Activated CD4-positive, alpha-beta T cell treated with anti-CD3 and anti-CD28 coated beads, Interleukin-2, amount 50 U/mL, for 48 hours (primary cell): ENCODE measurements at places on chromosomes 4 and X.
A peak's percentile ranks its signal among the peaks of the same experiment; 100 is the strongest.

DNA sequence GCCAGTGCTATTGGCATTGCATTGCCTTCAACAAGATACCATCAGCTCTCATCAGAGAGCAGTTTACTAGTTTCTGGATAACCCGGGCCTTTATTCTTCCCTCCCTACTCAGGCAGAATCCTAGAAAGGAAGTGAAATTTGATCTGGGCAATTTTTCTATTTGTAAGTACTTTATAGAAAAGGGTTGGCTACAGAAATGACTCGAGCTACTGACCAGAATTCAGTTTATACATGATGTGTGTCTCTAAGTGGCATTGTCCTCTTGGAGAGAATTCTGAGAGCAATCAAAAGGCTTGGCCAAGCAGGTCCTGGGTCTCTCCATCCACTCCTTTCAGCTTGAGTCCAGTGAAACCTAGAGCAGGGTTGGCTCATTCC, 192.7 kb upstream of the LEF1 start:
- DNase-seq, result no peak

DNA sequence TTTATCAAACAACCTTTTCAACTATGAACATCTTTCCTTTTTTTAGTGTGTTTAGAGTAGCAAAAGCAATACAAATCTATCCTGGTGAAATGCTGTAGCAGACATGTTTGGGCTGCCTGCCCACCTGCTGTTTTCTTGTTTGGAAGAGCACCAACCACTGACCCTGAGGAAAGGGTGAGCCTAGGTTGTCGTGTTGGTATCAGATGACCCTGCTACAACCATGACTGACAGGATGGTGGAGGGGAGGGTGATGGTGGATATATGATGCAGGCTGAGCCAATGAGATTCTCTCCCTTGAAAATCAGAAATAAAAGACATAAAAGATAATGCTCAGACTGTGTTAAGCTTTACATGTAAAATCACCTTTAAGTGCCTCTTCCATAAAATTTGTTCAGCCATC, 201.2 kb downstream of the NPNT start:
- DNase-seq, result no peak

- no peak for DNase-seq
These were observed 351.9 kb upstream of the FAT1 start for GRCh38 chr4:187075514-187075913.

- DNase-seq, result no peak
These were observed 321.6 kb upstream of the PCDH10 start for GRCh38 chr4:132827522-132827921.

- no peak for DNase-seq
These were observed 8.2 kb downstream of the RTL3 start for GRCh38 chrX:78650906-78651437.

DNA sequence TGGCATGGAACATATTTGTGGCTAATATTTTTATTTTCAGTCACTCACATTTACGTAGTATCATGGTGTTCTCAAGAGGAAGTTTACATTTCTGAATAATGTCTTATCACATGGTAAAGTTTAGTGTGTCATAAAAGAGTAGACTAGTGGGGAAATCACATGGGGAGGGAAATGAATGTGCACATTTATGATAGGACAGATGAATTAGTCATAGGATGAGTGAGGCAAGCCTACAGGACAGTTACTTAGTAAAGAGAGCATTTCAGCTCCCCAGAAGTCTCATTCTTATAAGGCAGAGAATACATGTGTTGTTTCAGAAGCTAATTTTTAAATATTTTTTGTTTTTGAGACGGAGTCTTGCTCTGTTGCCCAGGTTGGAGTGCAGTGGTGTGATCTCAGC, 6.2 kb downstream of the GK start:
- no peak for DNase-seq

DNA sequence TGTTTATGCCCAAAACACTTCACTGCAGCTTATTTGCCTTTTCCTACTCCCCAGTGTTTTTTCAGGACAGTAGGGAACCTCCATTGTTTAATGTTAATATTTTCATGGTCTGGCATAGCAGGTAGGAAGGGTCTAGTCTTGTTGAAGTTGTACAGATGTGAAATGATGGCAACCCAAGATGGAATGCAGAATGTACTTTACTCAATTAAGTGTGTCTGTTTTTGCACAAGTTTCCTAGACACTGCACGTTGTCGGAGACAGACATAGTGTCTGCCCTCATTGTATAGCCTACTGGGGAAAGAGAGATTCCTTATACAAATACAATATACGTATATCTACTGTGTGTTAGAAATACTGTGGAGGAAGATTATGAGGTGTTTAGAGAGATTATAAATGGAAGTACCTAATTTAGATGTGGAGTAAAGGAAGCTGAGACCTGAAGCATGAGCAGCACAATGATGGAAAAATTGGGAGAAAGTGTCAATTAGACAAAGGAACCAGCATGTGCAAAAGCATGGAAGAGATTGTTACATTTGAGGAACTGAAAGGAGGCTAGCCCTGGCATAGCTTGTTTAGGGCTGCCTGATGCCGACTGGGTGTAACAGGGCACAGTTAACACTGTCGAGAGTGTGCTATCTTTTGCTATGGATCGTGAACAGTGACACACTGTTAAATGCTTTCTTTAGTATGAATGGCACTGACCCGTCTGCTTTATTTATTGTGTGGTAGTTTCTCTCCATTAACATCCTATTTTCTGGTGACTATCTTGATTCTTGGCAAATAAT, 18.4 kb downstream of the CPEB2 start:
- DNase-seq, result no peak

DNA sequence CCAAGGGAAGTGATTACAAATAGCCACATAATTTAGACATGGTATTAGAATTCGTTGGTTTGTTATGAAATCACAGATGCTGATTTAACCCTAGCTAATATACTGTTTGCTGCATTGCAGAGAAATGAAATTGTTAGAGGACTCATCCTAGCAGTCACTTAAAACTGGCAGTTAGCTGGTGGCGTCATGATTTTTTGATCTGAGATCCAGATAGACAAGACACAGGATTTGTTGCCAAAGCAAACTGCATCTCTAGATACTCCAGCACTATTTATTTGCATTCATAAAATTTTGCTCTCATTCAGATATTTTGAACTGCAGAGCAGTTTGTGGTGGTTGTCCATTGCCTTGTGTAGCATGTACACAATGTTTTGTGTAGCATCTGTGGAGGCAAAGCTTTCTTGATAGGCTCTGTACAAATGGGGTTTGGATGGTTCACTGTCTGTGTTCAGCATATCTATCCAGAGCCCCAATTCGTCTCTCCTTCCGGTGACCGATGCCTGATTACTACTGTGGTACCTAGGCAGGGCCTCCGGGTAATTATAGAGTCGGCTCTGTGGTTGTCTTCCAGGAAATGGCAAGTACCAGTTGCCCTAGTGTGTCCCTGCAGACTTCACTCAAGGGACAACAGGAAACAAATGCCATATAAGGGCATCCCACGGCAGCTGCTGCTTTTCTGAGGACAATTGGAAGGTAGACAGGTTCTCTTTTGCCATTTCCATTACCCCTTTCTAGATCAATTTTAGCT, 30.1 kb upstream of the SPARCL1 start:
- DNase-seq, result peak; percentile 25

DNA sequence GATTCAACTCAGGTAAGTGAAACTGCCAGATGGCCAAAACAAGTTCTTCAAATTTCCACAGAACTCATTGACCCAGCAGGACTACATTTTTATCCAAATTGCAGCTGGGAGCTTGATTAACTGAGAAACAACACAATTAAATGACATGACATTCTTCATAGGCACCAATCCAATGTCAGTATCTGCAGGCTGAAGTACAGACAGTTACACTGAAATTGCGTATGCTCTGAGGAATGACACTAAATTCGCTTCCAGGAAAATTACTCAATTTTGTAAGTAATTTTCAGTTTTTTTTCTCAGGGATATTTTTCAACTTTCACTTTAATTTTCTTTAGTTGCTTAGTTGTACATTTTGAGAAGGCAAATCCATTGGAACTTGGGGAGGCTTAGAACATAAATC, 4.5 kb downstream of the C1GALT1C1 start:
- DNase-seq, result no peak

DNA sequence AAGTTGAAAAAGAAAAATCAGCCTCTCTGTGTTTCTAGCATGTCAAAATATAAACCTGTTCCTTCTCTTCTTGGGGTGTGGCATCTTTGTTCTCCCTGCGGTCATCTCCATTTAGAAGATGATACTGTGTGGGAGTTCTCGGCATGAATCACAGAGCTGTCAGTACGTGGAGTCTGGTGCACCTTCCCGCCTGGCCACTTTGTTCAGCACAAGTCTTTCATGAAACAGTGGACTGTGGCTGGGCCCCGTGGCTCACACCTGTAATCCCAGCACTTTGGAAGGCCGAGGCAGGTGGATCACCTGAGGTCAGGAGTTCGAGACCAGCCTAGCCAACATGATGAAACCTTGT, 166.5 kb downstream of the MAML3 start:
- no peak for DNase-seq

GRCh38 chr4:36758312-36759178, 477.1 kb downstream of the DTHD1 start:
- DNase-seq, result no peak

DNA sequence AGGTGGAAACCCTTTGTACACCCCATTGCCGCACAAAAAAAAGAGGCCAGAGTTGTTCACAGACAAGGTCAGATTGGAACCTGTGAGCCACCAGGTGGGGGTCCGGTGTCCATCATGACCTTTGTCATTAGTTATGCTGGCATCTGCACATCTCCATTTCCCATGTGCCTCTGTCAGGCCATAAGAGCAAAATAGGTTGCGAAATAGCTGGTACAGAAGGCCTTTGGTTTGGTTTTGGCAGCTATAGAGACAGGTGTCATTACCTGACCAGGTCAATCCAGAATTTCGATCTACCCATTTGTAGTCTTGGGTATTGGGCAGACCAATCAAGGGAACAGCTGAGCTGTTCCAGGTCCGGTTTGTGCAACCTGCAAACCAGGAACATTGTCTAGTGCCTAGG, 6.6 kb downstream of the ERVMER34-1 start:
- no peak for DNase-seq

- no peak for DNase-seq
These were observed 55.6 kb upstream of the EXOC1L start for GRCh38 chr4:55763996-55764395.

DNA sequence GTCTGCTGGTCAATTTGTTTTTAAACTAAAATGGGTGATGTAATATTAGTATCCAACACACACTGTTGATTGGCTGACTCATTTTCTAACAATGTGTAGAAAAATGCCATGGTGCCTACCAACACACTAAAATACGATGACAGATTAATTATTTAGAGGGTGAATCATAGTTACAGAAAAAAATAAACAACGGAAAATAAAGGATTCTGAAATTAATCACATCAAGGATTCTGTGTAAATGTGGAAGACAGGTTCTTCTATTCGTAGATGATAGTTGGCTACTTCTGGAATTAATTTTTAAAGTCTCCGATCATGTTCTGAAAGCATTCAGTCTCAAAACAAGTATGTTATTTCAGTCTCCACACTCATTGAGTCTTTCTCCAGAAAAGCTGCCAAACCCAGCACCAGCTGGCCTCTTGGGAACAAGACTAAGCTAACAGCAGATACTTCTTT, 8.2 kb upstream of the IQCM start:
- DNase-seq, result no peak

GRCh38 chr4:85784947-85785346, 310.0 kb downstream of the ARHGAP24 start:
- DNase-seq, result no peak

DNA sequence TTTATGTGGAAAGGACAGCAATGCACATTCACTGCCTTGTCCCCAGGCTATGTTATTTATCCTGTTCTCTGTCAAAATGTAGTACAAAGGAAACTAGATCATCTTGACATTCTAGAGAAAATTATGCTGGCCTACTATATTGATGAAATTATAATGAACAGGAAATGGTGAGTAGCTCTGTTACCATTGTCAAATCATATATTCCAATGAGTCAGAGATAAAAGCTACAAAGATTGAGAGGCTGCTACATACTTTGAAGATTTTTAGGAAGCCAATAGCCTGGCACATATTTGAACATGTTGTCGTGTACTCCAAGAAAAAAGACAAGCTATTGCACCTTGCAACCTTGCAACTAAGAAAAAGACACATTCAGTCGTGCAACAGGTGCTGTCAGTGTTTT, 52.7 kb upstream of the TET2 start:
- DNase-seq, result no peak

DNA sequence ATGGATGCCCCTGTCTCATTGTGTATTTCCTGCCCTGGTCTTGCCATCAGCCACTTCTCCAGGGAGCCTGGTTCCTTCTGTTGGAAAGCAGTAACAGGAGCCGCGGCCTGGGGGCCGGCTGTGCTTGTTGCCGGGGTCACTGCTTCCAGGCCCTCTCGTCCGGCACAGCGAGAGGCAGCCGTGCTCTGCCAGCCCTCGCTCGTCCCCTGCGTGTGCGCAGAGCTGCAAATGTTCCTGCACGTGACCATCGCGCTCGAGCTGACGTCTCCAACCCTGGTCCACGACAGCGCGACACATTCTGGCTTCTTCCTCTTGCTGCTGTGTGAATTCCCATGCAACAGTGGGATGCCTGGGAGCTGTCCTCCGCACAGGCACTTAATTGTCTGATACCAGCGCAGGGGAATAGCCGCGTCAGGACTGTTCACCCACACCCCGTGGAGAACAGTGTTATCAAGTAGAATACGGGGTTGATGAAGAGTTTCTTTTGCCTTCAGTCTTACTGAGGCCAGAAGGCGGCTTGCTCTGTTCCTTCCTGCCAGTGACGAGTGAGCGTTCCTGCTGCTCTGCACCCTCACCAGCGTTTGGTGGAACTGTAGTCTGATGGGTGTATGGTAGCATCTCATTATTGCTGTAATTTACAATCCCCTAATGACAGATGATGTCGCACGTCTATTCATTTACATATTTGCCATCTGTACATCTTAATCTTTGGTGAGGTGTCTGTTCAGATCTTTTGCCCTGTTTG, 12.3 kb downstream of the PDE6B start:
- DNase-seq, result no peak

DNA sequence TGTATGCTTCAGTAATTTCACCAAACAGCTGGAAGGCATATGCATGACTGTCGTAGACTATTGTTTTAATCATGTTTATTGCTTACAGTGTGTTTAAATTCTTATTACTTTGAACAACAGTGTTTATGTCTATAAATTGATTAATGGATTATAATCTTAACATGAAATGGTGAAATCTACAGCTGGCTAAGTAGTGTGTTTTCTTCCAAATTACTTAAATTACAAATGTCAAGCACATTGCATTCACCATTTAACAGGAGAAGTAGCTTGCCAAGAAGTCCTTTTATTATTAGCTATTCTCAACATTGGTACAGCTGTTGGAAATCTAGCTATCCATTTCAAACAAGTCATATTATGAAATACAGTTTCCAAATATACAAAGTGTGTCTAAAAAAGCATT, 849.3 kb upstream of the PCDH10 start:
- DNase-seq, result no peak

GRCh38 chrX:105063743-105064142, 156.8 kb downstream of the TEX13A start:
- DNase-seq, result no peak

GRCh38 chr4:182185491-182185890, 57.7 kb upstream of the TENM3 start:
- DNase-seq, result no peak

- DNase-seq, result no peak
These were observed 15.3 kb downstream of the TMEM131L start for GRCh38 chr4:153481478-153481877.

- no peak for DNase-seq
These were observed 720 bp upstream of the STK26 start for GRCh38 chrX:132022198-132022966.
